ENCODE measurements at places on chromosomes 1 and 21. TPM values are rescaled to one million over a fixed set of nuclear protein-coding genes. Genes with fewer than 3 reads are reported as not detected.

GRCh38 chr1:218499011-218499691 lies 154.0 kb downstream of the TGFB2 start:
- DNase-seq = no peak
- H3K4me3 ChIP-seq = no peak overlapping the region
- peaks cover 11% of the 10 kb centered on the region for H3K27me3 ChIP-seq
- no peaks in the 10 kb centered on the region for H3K36me3 ChIP-seq

DNA sequence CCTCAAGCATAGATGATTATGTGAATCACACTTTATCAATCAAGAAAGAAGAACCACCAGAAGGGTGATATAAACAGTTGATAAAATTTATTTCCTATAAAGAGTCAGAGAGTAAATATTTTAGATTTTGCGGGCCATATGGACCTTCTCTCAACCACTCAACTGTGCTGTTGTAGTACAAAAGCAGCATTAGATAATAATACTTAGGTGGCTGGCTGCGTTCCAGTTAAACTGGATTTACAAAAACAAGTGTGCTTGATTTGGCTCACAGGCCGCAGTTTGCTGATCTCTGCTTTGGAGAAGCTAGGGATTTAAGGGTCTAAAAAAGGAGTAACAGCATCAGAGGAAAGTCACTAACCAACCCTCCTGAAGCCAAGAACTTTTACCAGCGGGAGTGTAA lies 1406.0 kb downstream of the KCNT2 start:
- H3K4me1 ChIP-seq = no peaks in the 10 kb centered on the region
- no peak overlapping the region for H3K27ac ChIP-seq
- H3K27me3 ChIP-seq = no peaks in the 10 kb centered on the region
- no peak overlapping the region for H3K4me3 ChIP-seq
- no peaks in the 10 kb centered on the region for H3K36me3 ChIP-seq
- no peak for DNase-seq

- H3K27me3 ChIP-seq = no peaks in the 10 kb centered on the region
- H3K36me3 ChIP-seq = no peaks in the 10 kb centered on the region
- H3K4me1 ChIP-seq = peaks cover 30% of the 10 kb centered on the region
- H3K4me3 ChIP-seq = no peak overlapping the region
Observed at GRCh38 chr1:22044690-22045420, 7.7 kb upstream of the CDC42 start.

DNA sequence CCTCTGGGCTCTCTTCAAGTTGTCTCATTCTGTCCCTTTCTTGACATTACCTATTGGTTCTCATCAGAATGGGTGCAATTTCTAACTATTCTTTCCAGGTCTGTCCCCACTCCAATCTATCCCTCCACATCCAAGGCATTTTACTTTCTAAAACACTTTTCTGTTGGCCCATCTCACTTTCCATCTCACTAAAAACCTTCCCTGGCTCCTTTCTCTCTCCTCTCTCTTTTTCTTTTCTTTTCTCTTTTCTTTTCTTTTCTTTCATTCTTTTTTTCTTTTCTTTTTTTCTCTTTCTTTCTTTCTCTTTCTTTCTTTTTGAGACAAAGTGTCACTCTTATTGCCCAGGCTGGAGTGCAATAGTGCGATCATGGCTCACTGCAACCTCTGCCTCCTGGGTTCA lies 279.2 kb upstream of the SGIP1 start:
- H3K36me3 ChIP-seq = no peaks in the 10 kb centered on the region
- H3K27me3 ChIP-seq = no peaks in the 10 kb centered on the region
- H3K27ac ChIP-seq = peak overlapping the region; percentile 77
- peak overlapping the region; percentile 42 for H3K4me3 ChIP-seq
- no peak for DNase-seq

DNA sequence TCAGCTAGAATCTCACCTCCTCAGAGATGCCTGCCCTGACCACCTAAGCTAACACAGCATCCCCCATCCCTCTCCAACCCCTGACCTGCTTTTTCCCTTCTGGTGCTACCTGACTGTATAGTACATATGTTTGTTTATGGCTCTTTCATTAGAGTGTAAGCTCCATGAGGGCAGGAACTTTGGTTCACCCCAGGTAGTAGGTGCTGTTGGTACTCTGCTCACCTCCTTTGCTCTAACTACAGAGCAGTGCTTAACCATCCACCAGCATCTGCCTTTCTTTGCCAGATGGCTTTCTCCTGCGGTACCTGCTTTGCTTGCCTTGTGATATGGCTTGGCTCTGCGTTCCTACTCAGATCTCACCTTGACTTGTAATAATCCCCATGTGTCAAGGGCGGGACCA lies 18.7 kb upstream of the BLACAT1 start:
- peak overlapping the region; percentile 22 for H3K27ac ChIP-seq
- no peak for DNase-seq
- no peak overlapping the region for H3K4me3 ChIP-seq
- peaks cover 13% of the 10 kb centered on the region for H3K36me3 ChIP-seq
- H3K27me3 ChIP-seq = peaks cover 15% of the 10 kb centered on the region

- no peaks in the 10 kb centered on the region for H3K4me1 ChIP-seq
- no peaks in the 10 kb centered on the region for H3K27me3 ChIP-seq
- no peak overlapping the region for H3K27ac ChIP-seq
- H3K4me3 ChIP-seq = no peak overlapping the region
Observed at GRCh38 chr1:99252630-99253029, 11.7 kb upstream of the PLPPR4 start.

GRCh38 chr1:21524686-21525339 lies 15.6 kb downstream of the ALPL start:
- no peak for DNase-seq
- no peaks in the 10 kb centered on the region for H3K27me3 ChIP-seq
- no peak overlapping the region for H3K27ac ChIP-seq
- H3K36me3 ChIP-seq = no peaks in the 10 kb centered on the region

GRCh38 chr1:204858363-204858821 lies 12.3 kb upstream of the NFASC start:
- DNase-seq = no peak
- no peak overlapping the region for H3K27ac ChIP-seq
- H3K36me3 ChIP-seq = no peaks in the 10 kb centered on the region

- H3K36me3 ChIP-seq = peaks cover 30% of the 10 kb centered on the region
- peak overlapping the region; percentile 43 for H3K4me3 ChIP-seq
- no peak for DNase-seq
- H3K27ac ChIP-seq = peak overlapping the region; percentile 63
- H3K4me1 ChIP-seq = peaks cover 66% of the 10 kb centered on the region
Observed at GRCh38 chr21:33244779-33245105, 15.0 kb downstream of the IFNAR2 start.

Gene UBXN10
- 0.56 TPM for total RNA-seq

Gene SPATA46
- not detected for total RNA-seq

Gene SYT6
- total RNA-seq = not detected

Gene HTR6
- not detected for total RNA-seq

Gene FRRS1
- total RNA-seq = 3.2 TPM

Gene C1QTNF12
- total RNA-seq = 5.2 TPM

Data from natural killer cell treated with Interleukin-12 subunit alpha and Interleukin-12 subunit beta and Interleukin-15 and Interleukin-18, amount 100 ng/mL, for 72 hours (primary cell).